ENCODE measurements at places on chromosomes 2 and 18. TPM values are rescaled to one million over a fixed set of nuclear protein-coding genes. Genes with fewer than 3 reads are reported as not detected.
A peak's percentile ranks its signal among the peaks of the same experiment; 100 is the strongest.

- peak; percentile 79 for DNase-seq
Measured at GRCh38 chr18:59697236-59697932, at the start of gene CCBE1. Gene CCBE1, minus strand, starts transcription at chr18:59697423.

DNA sequence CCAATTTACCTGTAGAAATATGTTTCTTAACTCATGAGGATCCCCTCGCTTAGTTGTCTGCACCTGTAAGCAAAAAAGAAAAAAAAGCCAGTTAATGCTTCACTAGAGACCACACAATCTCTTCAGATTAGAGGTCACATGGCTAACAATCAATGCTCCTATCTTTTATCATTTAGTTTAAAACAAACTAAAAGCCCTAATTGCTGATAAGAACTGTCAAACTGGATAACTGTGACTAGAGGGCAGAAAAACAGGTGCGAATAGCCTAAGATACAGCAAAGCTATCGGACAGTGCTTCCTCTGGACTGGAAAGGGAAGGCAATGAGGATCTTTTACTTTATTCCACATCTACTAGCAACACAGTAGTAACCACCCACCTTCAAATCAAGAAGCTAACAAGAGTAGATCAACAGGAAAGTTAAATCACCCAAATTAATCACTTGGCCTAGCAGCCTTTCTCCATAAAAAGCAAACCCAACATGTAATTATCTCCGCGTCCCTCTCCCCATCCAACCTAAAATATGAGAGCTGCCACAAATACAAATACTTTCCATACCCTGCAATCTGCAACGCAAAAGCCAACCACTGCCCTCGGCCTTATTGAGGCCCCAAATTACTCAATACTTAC lies 734 bp downstream of the SLC25A12 start:
- no peak for DNase-seq

DNA sequence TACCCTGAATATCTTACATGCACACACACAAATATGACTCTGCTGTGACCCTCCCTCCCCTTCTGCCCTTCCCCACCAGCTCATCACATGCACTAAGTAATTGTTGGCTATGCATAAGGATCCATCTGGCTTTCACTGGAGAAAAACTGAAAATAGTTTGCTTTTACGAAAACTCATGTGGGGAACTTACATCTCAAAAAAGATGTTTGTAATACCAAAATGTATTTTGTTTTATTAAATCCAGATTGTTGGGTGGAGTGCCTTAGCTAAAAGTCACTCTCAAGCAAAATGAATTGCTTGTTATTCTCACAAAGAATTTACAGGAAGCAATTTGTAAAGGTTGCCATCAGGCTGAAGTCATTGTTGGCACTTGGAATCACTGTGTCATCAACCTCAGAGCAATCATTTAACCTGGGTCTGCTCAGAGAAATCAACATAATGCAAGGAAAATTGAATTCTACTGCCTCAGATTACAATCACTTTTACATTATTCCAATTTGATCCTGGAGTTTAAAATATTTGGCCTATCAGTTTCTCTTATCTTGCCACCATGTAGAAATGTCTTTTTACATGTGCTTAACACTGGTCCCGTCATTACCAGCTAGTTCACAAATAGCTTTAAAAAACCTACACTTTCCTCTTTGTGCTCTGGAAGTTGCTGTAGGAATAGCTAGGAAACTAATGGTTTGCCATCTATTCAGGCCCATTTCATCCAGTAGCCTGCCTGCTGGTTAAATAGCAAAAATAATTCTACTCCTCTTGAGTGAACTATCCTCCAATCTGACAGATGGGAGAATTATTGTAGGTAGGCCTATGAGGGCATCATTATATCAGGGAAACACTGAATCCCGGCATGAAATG lies 90.3 kb upstream of the TMEM17 start:
- DNase-seq: peak; percentile 73

DNA sequence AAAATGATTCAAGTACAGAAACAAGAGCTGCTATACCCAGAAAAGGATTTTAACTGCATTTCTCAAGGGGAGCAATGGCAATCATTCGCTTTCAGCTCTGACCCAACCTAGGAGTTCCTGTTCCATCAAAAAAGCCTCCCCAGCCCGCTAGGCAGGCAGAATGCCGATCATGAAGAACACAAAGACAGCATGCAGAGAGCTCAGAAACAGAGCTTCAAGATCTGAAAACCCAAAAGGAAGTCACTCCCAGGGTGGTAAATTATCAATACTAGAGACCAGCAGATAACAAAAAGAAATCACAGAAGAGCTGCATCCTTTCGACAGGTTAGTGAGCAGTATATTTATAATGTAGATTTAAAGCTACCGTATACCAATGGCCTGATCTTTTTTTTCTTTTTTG lies 84.8 kb upstream of the CRIM1 start:
- DNase-seq: no peak

Gene TXNDC2
- total RNA-seq: not detected

Gene LAPTM4A
- total RNA-seq: 74.1 TPM

Measured in stomach (tissue), 19 donors.